Nephron progenitor cell (in vitro differentiated cells): ENCODE measurements at places on chromosomes 7 and 10.

DNA sequence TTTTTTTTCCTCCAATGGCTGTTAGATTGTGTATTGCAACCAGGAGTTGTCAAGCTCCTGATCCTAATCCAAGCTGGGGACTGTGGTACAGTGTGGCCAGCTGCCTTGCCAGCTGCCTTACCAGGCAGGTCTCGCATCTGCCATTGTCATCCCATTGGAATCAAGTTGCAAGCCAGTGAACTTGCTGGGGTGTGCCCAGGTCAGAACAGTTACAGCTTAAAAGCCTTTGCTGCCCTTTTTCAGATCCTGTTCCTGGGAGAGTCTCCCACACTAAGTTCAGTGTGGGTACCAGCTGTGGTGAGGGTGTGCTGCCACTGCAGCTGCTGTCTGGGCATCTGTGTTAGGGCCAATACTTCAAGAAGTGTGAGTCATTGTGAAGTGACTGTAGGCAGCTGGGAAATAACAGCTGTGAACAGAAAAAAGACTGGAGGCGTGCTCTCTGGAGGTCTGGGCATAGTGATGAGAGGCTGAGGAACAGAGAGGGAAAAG, 72.8 kb downstream of the CCNY start:
- no peak for DNase-seq

GRCh38 chr7:24406053-24406788, 122.2 kb downstream of the NPY start:
- no peak for DNase-seq

- DNase-seq, result no peak
Measured at GRCh38 chr10:70771311-70772194, 13.6 kb downstream of the TBATA start.

- DNase-seq, result no peak
Measured at GRCh38 chr7:2571409-2571808, 12.6 kb downstream of the IQCE start.

DNA sequence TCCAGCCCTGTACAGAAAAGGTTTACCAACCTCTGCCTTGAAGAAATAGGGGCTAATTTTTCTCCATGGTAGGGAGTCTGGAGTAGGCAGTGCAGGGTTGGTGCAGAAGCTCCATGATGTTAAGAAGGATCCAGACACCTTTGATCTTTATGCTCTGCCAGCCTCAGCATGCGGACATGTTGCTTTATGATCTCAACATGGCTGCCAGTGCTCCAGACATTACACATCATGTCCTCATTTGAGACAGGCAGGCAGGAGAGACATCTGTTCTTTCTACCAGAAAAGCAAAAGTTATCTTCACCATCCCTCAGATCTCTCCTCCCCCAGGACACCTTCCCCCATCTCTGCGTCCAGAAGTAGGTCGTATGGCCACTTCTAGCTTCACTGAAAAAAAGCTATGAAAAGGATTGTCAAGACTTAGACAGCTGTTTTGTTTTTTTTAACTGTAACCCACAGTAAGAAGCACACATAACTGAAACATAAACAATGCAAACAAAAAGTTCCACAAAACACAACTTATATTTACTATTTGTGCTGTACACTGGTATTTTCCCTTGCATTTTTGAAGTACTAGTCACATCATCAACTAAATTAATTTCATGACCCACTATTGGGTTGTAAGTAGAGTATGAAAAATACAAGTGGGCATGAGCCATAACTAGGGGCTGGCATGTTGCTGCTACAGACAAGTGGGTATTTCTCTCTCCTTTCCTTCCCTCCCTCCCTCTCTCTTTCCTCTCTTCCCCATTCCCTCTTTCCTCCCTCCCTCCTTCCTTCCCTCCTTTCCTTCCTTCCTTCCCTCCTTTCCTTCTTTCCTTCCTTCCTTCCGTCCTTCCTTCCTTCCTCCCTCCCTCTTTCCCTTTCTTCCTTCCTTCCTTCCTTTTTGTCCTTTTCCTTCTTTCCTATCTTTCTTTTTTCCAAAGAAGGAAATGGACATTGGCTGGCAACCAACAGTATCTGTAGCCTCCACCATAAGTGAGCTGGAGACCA, 2.6 kb upstream of the RASSF4 start:
- no peak for DNase-seq

- DNase-seq, result no peak
Measured at GRCh38 chr10:121788115-121788514, 139.7 kb downstream of the ATE1 start.

GRCh38 chr7:158430308-158431034, 157.2 kb downstream of the PTPRN2 start:
- DNase-seq, result no peak

DNA sequence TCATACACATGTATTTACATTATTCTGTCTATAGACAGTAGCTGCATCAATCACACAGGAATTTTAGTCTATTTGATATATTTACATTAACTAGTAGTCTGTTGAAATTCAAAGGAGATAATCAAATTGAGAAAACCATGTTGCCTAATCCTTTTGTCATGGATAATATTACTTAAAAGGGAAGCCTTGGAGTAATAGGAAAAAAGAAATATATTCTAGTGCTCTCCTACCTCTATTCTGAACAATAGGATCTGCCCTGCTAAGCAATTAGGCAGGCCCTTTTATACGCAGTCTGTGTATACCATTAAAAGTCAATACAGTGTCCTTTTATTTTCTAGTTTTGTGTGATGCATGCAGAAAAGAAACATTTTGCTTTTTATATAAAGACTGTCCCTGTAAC, 24.5 kb downstream of the UMAD1 start:
- DNase-seq, result no peak
